ENCODE measurements at places on chromosomes 3 and 15. TPM values are rescaled to one million over a fixed set of nuclear protein-coding genes. Genes with fewer than 3 reads are reported as not detected.

COLQ gene
- 10.2 TPM for polyA plus RNA-seq

TRH gene
- 1.4 TPM for polyA plus RNA-seq

THBS1 gene
- 176 TPM for polyA plus RNA-seq

AP3B2 gene
- polyA plus RNA-seq: 3.4 TPM

OIP5 gene
- polyA plus RNA-seq: 9.6 TPM

SPATA12 gene
- not detected for polyA plus RNA-seq

GPR156 gene
- 2.4 TPM for polyA plus RNA-seq

GXYLT2 gene
- 15.3 TPM for polyA plus RNA-seq

MAP1A gene
- polyA plus RNA-seq: 8.7 TPM

NR2F2 gene
- polyA plus RNA-seq: 443 TPM

MUC4 gene
- 0.99 TPM for polyA plus RNA-seq

GMPS gene
- polyA plus RNA-seq: 79.1 TPM

TLR9 gene
- polyA plus RNA-seq: 0.23 TPM

SLC2A2 gene
- polyA plus RNA-seq: 15.1 TPM

DAPK2 gene
- polyA plus RNA-seq: 5.9 TPM

SCAANT1 gene
- polyA plus RNA-seq: not detected

GABRB3 gene
- 7.4 TPM for polyA plus RNA-seq

TNIK gene
- 19.2 TPM for polyA plus RNA-seq

ARPP21 gene
- 1.3 TPM for polyA plus RNA-seq

CLDN18 gene
- polyA plus RNA-seq: 2.2 TPM

ST8SIA2 gene
- 6.1 TPM for polyA plus RNA-seq

NEDD4 gene
- polyA plus RNA-seq: 15.4 TPM

GOLGA8J gene
- polyA plus RNA-seq: 1.2 TPM

FAM131A gene
- polyA plus RNA-seq: 11.7 TPM

NEK10 gene
- 1.8 TPM for polyA plus RNA-seq

SQOR gene
- polyA plus RNA-seq: 11.3 TPM

Data from left renal pelvis (tissue), 4 donors.